Fibroblast of skin of back (primary cell): ENCODE measurements at places on chromosomes 4 and X.

DNA sequence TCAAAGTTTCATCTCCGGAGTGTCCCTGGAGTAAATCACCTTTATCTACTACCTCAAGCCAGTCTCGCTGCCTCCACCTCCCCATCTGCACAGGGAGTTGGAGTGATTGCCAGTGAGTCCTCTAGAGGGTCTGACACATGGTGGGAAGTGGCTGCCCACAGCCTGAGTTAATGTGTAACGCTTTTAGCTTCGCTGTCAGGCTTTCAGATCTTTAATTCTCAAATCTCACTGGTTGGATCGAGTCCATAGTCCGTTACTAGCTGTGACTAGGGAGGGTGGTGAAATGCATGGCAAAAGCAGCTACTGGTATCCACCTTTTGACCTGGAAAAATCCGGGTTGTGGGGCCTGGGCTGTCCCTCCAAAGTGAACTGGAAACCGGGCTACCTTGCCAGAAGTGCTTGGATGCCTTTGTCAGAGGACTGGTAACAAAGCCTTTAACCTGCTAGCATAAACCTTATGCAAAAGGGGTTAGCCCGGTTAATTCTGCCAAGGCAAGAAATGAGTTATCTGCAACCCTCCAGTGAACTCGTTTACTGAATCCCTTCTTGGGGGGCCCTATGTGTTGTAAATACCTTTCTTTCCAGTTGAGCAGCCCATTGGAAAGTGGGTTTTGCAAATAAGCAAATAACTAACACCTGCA is 5.1 kb upstream of the WDR1 start:
- DNase-seq = no peak

GRCh38 chrX:71487814-71488213 is 45.1 kb upstream of the OGT start:
- DNase-seq = no peak

- DNase-seq = peak; percentile 52
Measured at GRCh38 chr4:17276776-17277175, 235.1 kb downstream of the QDPR start.

GRCh38 chr4:177308125-177308524 is 1.5 kb upstream of the NEIL3 start:
- no peak for DNase-seq

DNA sequence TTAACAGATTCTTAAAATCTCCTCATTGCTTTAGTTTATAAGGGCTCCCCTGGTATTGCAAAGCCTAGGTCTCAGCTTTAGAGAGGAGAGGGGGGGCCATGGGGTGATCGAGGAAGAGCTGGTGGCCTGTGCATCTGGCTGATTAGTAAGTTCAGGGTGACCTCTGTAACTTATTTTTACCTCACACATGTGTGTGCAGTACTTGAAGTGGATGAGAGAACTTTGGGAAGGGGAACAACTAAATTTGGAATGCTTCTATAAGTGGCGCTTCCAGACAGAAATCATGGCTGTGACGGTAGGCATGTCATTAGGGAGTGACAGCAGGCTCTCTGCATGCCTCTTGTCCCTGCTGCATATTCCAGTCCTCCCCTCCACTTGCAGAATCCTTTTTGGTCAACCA is 41.9 kb downstream of the FRAS1 start:
- DNase-seq = no peak

DNA sequence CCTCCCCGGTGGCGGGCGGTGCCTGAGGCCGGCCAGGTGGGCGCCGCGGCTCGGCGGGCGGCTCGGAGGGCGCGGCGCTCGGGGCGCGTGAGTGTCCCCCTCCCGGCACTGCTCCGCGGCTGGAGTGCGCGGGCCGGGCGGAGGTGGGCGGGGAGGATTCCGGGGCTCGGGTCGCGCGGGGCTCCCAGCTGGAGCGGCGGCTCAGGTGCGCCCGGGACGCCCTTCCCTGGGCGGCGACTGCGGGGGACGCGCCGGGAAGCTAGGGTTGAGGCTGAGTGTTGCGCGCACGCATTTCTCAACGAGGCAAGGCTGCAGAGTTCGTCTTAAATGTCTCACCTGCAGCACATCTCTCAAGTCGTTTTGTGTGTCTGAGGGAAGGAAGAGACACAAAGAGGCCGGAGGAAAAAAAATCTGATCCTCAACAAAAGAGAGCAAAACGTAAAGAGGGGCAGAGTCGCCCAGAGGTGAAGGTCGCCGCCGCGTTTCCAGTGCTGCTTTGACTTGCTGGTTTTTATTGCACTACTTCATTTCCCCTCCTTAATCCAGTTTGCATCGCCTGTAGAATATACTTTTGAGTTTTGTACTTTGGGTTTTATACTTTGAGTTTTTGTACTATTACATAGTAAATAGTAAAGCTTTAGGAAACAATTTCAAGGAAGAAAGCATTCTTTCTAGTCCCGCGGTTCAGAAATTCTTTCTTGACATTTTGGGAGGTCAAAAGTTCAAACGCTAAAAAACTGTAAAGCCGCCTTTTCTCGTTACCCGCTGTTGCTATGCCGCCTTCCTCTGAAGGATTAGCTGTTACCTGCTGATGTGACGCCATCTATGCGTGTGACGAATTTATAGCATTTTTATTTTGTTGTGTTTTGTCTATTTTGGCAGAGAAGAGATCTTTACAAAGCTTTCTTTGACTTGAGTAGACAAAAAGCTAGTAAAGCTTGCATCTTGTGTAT is 106.5 kb upstream of the STOX2 start:
- DNase-seq = no peak

DNA sequence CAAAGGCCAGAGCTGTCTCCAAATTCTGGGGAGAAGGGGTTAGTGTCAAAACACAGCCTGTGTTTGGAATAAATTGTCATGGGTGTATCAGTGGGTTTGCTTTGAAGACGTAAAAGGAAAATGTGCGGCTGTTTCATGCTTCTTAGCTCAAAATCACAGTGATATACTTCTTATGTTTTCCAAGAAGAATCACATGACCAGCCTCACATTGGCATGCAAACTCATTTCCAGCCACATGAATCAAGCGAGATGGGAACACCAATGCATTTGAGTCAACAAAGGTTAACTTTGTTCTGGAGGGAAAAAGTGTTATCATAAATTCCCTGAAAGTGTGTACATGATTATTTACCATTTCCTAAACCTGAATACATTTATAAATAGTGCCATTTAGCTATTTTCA is 19.0 kb upstream of the SPP1 start:
- no peak for DNase-seq

GRCh38 chr4:81472281-81473182 is 825 bp upstream of the RASGEF1B start:
- peak; percentile 17 for DNase-seq

- DNase-seq = no peak
Measured at GRCh38 chr4:138494931-138495330, 252.8 kb upstream of the SLC7A11 start.

GRCh38 chr4:137253949-137254348 is 278.3 kb downstream of the PCDH18 start:
- DNase-seq = peak; percentile 90

DNA sequence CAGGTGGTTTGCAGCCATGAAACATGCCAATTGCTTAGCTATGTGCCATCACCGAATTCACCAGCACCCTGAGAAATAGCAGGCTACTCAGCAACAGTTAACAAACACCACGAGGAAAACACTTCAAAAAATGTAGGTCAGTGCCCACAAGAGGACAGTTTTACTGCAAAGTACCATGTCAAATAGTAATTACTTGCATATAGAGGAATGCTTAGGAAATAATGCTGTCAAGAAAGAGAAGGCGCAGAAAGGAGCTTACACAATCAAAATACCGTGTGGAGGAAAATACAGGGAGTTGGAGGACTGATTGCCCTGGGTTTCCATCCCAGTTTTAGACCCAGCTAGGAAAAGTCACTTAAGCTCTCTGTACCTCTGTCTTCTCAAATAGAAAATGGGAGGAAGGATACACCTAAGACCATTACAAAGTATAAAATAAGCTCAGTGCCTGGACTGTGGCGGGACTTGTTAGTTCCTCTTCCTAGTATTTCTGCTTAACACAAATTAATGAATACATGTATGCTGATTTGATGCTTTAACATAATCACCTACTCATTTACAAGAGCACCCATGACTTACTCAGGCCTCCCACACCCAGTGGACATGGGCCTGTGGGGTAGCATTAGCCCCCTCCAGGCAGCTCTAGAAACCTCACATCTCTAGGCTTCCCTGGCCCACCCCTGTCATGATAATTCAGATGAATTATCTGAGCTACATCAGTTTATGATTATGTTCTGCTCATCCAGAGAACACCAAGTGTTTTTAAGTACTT is 44.5 kb upstream of the IL21 start:
- DNase-seq = peak; percentile 25

GRCh38 chr4:6340446-6341015 is 70.9 kb downstream of the WFS1 start:
- no peak for DNase-seq

- DNase-seq = peak; percentile 40
Measured at GRCh38 chrX:118652717-118653116, 74.7 kb upstream of the IL13RA1 start.

DNA sequence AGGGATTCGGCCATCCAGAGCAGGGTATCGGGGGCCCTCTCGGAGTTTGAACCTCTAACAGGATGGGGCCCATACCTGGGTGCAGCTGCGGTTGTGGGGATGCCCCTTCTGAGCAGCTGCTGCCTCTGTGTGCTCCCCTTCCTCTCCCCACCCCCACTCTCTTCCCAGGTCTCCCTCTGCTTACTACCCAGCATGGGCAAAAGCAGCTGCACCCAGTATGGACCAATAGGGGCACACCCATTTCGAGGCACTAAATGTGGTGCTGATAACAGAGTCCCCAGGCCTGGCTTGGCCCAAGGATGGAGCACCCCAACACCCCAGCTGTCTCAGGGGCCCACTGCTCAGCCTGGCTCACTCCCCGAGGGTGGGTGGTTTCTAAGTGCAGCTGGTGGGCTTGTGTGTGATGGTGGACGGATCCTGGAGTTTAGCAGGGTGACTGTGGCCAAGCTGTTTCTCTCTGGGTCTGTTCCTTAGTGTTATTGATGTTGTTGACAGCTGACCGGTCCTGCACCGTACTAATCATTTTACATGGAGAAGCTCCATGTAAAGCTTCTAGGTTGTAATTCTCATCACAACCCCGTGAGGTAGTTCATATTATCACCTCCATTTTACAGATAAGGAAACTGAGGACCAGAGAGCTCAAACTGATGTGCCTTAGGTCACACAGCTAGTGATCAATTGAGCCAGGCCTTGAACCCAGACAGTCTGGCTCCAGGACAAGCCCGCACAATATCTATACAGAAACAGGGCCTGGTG is 13.1 kb upstream of the KIAA0232 start:
- no peak for DNase-seq

GRCh38 chrX:54721424-54721823 is 76.6 kb downstream of the ITIH6 start:
- no peak for DNase-seq

GRCh38 chrX:152896450-152896849 is 1.4 kb upstream of the ZNF185 start:
- DNase-seq = peak; percentile 70

DNA sequence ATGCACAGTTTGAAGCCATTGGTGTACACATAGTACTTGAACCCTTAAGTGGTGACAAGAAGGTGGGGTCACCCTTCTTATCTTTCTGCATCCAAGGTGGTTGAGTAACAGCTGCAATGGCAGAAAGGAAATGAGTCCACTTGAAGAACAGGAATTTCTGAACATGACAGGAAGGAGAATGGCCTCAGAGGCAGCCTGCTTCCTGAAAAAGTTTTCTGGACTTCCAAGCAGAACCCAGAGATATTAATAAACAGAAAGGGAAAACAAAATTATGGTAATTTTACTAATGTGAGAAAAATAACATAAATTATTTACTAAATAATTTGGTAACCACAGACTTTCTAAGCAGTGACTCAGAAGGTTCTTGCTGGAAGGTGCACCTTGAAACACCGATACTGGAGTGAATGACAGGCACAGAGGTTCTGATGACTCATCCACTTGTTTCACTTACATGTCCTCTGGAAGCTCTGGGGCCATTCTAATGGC is 119.9 kb upstream of the HS3ST1 start:
- DNase-seq = no peak

- no peak for DNase-seq
Measured at GRCh38 chrX:112968351-112969133, 127.9 kb upstream of the AMOT start.

GRCh38 chr4:105139646-105140045 is 7.0 kb upstream of the TET2 start:
- no peak for DNase-seq

DNA sequence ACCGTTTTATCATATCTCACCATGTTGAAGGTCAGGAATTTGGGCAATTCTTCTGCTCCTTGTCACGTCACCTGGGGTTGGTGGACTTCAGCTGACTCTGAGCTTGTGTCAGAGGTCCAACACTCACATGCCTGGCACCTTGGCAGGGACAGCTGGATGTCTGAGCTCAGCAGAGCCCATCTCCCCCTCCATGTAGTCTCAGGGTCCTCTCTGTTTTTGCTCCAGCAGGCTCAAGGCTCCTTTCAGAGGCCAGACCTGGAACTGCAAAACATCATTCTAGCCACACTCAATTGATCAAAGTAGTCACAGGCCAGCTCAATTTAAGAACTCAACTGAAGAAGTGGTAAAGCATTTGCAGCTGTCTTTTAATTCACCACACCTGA is 45.4 kb downstream of the EDNRA start:
- no peak for DNase-seq

DNA sequence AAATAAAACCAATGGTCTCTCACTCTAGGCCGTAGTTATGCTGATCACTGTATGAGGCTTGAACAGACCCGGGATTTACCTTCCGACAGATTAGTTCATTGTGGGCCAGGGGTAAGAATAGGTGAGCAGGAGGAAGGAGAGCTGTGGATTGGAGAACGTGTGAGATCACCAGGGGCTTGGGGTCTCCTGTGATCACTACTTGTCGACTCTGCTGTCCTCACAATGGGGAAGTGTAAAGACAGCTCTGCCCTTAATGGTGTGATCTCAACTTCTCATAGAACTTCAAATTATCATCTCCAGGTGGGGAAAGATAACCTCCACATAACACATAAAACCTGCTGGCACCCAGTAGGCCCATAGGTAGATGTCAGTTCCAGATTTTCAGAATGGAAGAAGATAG is 56.2 kb upstream of the RPS6KA3 start:
- no peak for DNase-seq

DNA sequence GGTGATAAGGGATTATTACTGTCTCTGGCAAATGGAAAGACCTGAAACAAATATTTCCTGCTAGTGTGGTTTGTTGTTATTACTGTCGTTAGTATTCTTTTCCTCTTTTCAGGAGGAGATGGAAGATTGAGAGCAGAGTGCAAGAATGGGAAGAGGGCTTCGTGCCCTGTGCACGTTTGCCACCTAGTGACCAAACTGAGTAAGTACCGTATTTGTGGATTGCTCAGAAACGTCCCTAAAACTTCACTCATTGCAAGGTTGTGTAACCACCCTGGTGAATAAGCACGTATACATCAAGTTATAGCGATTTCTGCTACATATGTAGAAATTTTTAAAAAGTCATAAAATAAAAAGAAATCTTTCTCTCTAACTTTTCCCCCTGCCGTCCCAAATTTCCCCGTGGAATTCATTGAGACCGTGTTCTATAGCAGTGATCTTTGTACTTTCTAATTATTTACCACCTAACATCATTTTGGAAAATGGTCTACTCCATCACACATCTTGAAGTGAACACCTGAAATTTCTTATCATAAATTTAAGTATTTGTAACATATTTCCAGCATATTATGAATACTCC is 24.3 kb downstream of the LINC00632 start:
- DNase-seq = peak; percentile 42

GRCh38 chr4:180398564-180398963 is 1844.6 kb upstream of the TENM3 start:
- no peak for DNase-seq
